ENCODE measurements at places on chromosomes 5 and 9.

DNA sequence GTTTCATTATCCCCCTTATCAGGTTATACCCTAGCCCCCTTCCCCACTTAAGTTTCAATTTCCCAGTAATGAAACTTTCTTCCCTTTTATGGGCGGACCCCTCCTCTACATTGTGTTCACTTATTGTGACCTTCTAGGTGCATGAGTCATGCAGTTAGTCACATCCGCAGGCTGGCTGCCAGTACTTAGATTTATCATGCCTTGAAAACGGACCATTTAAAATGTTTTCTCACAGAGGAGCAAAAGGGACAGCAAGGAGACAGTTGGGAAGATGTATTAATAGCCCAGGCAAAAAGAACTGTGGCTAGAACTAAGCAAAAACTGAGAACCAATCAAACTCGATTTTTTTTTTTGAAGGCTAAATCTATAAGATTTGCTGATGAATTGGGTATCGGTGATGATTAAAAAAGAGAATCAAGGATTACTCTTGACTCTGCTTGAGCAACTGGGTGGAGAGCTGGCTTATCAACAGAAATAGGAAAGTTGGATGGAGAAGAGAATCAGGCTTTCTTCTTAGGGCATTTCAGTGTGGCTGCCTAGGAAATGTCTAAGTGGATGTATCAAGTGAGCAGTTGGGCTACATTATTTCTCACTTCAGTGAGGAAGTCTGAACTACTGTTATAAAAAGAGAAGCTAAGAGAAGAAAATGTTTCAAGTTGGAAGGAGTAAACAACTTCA, 615.0 kb downstream of the HINT1 start:
- DNase-seq, result no peak

- no peak for DNase-seq
Measured at GRCh38 chr5:83780699-83781350, 60.2 kb upstream of the HAPLN1 start.

GRCh38 chr9:91900055-91900796, 49.8 kb downstream of the ROR2 start:
- no peak for DNase-seq

DNA sequence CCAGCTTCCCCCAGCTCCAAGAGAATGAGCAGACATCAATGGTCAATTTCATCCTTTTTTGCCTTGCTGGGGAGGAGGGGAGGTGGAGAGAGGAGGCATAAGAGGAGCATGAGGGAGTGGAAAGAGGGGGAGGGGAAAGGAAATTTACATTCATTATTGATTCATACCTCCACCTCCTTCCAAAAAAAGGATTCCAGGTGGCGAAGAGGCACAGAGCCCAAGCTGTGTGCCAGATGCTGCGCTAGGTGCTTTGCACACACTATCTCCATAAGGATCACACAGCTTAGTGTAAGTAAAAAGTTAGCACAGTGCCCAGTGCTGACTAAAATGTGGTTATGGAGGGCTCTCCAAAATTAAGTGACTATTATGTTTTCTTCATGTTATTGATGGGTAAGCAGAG, 11.0 kb downstream of the ASTN2 start:
- DNase-seq, result no peak

- no peak for DNase-seq
Measured at GRCh38 chr9:91113016-91113415, 248.7 kb downstream of the AUH start.

GRCh38 chr5:112711436-112711835, 26.2 kb upstream of the APC start:
- no peak for DNase-seq

GRCh38 chr5:120690621-120691407, 226.7 kb downstream of the PRR16 start:
- DNase-seq, result no peak

GRCh38 chr9:133250741-133251170, 24.2 kb downstream of the ABO start:
- DNase-seq, result no peak

- DNase-seq, result no peak
Measured at GRCh38 chr5:53032188-53032587, 43.0 kb downstream of the ITGA2 start.

All from endothelial cell (in vitro differentiated cells).